NCI-H1092 (cell line): ENCODE measurements at places on chromosomes 2 and 18.

- no peak for DNase-seq
Measured at GRCh38 chr2:37614061-37614738, 57.2 kb downstream of the CDC42EP3 start.

- DNase-seq: no peak
Measured at GRCh38 chr2:102072741-102073140, 69.8 kb upstream of the IL1R1 start.

DNA sequence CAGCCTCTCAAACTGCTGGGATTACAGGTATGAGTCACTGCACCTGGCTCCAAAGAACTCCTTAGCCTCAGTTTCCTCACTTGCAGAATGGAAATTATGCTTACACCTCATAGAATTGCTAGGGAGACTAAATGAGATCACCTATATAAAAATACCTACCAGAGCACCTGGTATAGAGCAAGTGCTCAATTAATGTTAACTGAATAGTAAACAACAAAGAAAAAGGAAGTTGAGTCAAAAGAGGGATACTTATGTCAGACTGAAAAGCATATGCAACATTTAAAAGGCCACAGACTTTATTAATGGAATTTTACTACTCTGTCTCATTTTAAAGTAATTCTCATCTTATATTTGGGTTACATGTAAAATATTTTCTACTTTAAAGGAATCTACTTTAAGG lies 138.3 kb upstream of the SMAD7 start:
- no peak for DNase-seq

GRCh38 chr2:1656326-1656960 lies 87.9 kb downstream of the PXDN start:
- no peak for DNase-seq

- DNase-seq: no peak
Measured at GRCh38 chr2:70732766-70733645, 35.0 kb downstream of the ADD2 start.

- no peak for DNase-seq
Measured at GRCh38 chr2:173054466-173054865, 21.2 kb upstream of the MAP3K20 start.

DNA sequence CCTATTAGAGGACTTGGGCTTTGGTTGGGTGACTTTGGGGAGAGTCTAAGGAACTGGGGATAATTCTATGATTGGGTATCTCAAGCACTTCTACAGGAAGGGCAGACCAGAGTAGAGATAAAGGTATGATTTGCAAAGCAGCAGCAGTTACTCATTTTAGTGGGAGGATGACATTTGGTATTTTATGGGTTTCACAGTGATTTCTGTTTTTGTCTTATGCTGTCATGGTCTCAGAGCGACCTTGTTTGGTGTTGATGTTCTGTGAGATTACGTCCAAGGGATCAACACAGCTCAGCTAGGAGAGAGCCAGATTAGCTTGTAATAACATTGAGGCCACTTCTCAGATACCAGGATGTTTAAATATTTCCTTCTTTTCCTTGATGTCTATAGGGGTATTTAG lies 18.2 kb downstream of the TTR start:
- no peak for DNase-seq

DNA sequence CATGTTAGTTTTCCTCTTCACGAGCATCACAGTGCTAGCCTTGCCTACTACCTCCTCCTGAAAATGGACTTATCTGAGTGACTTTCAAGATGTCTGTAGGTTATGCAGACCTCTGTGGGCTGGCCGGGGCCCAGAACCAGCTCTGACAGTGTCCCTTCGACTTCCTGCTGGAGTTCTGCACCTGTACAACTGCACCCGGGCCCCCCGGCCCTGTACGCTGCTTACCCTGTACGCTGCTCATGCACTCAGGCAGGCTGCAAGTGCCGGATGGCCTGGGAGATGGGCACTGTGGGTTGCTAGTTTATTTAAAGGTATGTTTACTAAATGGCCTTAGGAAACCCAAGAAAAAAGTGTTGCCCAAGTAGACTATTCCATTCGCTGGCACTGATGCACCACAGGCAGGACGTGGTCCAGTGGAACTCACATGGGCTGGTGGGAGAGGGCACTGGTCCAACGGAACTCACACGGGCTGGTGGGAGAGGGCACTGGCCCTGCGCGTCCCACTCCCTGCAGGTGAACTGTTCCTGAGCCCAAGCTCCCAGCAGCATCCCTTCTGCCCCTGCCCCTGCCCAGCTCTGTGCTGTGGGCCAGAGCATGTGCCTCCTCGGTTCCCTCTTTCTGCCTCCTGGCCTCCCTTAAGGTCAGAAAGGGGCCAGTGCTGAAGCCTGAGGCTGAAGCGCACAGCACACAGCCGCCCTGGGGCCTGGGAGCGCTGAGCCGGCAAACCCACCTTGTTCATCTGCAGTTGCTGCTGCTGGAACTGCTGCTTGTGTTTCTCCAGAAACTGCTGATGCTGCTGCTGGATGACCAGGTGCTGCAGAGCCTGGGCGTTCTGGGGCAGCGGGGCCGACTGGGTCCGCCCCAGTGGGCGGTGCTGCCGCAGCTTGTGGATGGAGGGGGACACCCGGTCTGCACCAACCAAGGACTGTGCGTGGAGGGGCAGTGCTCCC lies 274.8 kb downstream of the HDAC4 start:
- no peak for DNase-seq

- DNase-seq: peak; percentile 59
Measured at GRCh38 chr18:8367217-8367988, 241.8 kb upstream of the RAB12 start.

- no peak for DNase-seq
Measured at GRCh38 chr2:1563943-1564891, 151.0 kb downstream of the TPO start.

DNA sequence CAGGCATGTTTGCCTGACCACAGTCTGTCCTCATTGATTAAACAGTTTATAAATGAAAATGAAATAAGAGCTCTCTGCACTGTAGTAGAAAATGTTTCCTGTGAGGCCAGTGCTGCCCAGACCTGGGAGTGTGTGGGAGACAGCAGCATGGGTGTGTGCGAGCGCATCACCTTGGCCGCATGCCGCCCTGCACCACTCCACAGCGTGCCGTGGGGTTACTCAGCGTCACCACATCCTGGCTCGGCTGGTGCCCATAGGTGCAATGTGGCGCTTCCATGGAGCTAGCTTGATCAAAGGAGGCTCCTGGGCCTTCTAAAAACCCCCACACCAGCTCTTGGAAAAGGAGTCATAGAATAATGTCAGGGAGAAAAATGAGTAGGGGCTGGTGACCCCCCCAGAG lies 76.0 kb upstream of the EPC2 start:
- no peak for DNase-seq

DNA sequence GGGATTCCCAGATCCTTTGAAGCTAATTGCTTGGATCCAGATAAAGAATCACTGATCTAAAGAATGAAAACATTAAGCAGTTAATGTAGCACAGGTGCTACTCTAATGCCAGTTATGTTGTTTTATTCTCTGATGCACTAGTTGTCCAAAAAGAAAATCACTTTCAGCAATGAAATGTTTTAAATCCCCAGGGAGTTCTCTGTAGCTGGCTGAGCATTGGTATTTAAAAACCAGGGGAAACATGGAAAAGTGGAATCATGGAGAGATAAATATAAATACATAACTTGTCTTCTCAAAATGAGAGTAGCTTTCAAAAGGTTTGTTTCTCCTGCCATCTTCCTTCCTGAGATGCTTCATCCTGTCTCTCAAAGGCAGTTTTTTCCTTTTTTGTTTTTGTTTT lies 37.7 kb downstream of the CD302 start:
- DNase-seq: no peak

DNA sequence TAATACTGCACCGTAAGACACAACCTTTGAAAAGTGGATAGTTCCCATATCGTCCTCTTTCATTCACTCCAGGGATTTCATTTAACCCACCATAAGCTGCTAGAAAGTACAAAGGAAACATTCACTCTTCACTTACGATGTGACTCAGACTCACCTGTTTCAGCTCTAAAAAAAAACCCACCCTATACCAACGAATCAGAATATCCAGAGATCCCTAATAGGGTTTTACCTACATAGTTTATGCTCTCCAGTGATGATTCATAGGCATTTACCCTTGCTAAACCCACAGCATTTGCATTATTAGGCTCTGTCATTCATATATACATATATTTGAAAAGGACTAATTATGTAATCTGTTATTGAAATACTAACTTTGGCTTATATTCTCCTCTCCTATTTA lies 60.2 kb downstream of the PRPF40A start:
- DNase-seq: no peak

GRCh38 chr2:83071914-83072313 lies 1387.2 kb downstream of the SUCLG1 start:
- no peak for DNase-seq

- DNase-seq: no peak
Measured at GRCh38 chr2:180010701-180011100, 3.6 kb upstream of the CWC22 start.

DNA sequence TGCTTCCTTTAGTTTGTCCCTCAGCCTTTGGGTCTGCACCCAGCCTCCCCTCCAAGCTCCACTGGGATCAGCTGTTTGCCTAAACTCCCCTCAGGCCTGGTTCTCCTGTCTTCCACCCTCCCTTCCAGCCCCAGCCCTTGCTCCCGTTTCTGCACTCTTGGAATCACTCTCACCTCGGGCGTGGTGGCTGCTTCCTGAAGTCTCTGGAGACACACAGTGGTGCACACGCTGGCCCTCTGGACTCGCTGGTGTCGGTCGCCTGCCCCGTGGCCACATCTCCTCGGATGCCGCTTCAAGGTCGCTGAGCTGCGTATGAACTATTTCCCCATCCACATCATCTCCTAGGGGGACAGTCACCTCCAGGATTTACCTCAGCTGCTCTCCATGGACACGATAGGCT lies 46.3 kb downstream of the PSMG2 start:
- DNase-seq: no peak

- DNase-seq: no peak
Measured at GRCh38 chr2:236250909-236251579, 13.2 kb downstream of the ASB18 start.

GRCh38 chr2:58042486-58042970 lies 4.1 kb upstream of the VRK2 start:
- DNase-seq: peak; percentile 24

DNA sequence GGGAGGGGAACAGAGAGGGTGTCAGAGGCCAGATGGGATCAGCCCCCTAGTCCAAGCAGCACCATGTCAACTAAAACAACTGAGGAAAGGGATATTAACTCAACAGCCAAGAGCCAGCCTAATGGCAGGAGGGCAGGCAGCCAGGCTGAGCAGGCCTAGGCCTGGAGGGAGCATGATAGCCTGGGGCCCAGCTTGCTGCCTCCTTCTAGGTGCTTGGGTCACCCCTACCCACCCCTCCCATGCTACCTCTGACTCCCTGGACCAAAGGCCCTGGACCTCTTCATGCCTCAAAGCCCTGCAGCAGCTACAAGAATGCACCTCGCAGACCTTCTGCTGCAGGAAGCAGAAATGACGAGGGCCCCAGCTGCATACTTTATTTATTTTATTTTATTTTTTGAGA lies 22.1 kb upstream of the TNS1 start:
- no peak for DNase-seq

GRCh38 chr2:156310773-156311172 lies 21.7 kb downstream of the NR4A2 start:
- no peak for DNase-seq

DNA sequence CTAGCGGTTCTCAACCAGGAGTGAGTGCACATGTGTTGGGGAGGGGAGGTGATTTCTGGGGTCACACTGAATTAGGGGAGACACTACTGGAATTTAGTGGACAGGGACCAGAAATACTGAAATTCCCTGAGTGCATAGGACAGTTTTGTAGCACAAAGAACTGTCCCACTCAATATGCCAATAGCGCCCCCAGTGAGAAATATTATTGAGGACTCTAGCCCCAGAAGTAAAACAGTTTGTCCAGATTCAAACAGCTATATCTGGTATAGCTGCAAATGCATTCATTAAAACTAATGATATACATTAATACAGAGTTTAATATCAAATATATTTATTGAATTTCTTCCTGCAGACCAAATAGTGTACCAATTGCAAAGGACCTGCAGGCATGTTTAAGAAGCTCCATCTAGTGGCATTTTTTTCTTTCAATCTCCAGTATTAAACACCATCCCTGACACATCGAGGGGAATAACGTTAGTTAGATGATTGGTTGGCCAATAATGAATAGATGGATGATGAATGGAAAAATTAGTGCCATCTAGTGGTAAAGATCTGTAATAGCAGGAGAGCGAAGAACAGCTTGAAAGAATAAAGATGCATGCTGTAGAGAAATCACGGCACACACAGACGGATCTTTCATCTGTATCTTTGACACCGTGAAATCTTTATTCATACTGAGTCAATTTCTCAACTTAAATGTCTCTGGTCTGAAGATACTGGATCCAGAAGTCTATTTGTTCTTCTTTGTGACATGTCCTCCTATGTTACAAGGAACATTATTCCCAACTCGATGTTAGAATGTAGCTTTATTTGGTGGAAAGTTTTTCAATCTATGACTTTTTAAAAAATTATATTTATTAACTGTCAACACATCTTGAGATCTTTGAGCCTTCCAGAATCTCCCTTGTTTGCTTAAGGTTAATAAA lies 62.5 kb downstream of the DHRS9 start:
- DNase-seq: peak; percentile 4

GRCh38 chr2:30663806-30664205 lies 143.4 kb downstream of the CAPN13 start:
- DNase-seq: no peak

- no peak for DNase-seq
Measured at GRCh38 chr18:24319757-24320156, 77.9 kb downstream of the OSBPL1A start.

- no peak for DNase-seq
Measured at GRCh38 chr2:56713161-56713676, 529.4 kb downstream of the CCDC85A start.
